ENCODE measurements at places on chromosomes 7 and 10.

DNA sequence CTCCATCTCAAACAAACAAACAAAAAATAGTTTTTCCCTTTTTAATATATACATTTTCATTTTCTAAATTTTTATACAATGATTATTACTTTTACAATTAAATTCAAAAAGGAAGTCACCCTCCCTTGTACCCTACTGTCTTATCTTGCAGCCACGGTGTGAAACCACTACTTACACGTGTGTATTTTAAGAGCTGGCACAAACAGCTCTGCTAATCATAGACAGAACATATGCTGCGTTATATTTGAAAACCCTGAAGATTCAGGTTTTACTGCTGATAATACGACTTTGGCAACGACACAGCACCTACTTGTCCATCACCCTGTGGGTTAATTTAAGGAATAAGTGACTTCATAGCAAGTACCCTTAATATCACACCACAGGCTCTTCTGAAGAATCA, 991 bp downstream of the ANKRD61 start:
- no peak for DNase-seq

GRCh38 chr10:35451151-35452016, 115.1 kb downstream of the CCNY start:
- DNase-seq = no peak

GRCh38 chr10:1403508-1404322, 333.6 kb downstream of the ADARB2 start:
- DNase-seq = no peak

GRCh38 chr10:120643351-120643750, 186.3 kb downstream of the PLPP4 start:
- DNase-seq = no peak

DNA sequence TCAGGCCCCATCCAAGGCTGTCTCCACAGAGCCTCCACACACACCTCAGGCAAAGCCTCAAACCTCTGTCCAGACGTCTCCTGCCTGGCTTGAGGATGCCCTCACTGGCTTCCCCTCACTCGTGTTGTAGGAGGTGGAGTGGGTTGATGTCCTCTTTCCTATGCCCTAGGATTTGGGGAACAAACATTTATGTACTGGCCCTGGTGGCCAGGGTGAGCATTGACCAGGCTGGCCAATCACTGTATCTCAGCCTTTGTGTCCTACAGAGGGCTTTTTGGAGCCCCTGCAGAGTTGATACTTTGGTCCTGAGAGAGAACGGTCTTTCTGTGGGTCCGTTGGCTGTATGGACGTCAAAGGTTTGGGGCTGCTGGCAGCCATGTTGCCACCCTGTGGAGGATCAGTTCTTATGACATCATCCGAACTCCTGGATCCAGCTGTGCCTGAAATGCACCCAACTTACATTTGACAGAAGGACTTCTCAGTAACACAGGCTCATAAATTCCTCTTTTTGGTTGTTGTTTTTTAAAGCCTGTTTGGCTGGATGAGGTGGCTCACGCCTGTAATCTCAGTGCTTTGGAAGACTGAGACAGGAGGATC, 2.3 kb upstream of the GRID2IP start:
- DNase-seq = no peak

- DNase-seq = no peak
Observed at GRCh38 chr7:53638517-53638916, 603.1 kb downstream of the POM121L12 start.

GRCh38 chr10:16987206-16987621, 142.4 kb downstream of the CUBN start:
- DNase-seq = no peak
